ENCODE measurements at places on chromosomes 1 and 21.

- DNase-seq, result no peak
These were observed 2.4 kb upstream of the THEM5 start for GRCh38 chr1:151855933-151856332.

DNA sequence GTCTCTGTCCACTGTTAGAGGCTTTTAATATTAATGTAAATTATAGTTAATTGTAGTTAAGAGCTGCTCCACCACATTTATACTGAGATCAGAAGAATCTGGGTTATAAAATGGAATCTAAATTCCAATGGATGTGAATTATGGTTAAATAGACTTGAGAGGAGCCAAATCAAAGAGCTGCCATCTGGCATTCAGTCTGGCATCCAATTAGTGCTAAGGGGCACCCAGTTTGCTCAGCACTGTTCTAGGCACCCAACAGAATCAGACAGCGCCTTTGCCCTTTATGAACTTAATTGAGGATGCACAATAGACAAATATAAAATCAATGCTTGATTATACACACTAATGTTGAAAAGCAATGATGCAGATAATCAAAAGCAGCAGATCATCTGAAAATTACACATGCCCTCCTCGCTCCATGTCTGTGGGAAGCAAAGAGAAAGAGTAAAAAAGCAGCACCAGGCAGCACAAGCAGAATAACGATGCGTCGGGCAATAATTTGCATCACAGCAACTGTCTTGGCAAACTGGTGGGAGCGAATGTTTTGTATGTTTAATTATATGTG is 310.1 kb downstream of the BRINP2 start:
- no peak for DNase-seq

DNA sequence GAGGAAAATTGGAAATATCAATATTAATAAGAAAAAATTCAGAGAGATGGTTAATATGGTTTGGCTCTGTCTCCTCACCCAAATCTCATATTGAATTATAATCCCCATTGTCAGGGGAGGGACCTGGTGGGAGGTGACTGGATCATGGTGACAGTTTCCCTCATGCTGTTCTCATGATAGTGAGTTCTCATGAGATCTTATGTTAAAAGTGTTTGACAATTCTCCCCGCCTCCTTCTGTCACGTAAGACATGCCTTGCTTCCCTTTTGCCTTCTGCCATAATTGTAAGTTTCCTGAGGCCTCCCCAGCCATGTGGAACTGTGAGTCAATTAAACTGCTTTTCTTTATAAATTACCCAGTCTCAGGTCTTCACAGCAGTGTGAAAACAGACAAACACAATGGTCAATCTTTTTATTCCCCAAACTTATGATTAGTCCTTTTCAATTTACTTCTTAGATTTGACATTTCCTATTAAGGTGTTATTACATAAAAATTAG is 11.0 kb downstream of the EGLN1 start:
- DNase-seq, result no peak

GRCh38 chr1:44294588-44295007 is 60.5 kb downstream of the ERI3 start:
- DNase-seq, result no peak

GRCh38 chr1:119805247-119805646 is 6.0 kb downstream of the REG4 start:
- DNase-seq, result no peak

GRCh38 chr1:178051071-178051470 is 42.8 kb upstream of the RASAL2 start:
- no peak for DNase-seq

GRCh38 chr1:85047472-85048295 is 616 bp downstream of the MCOLN3 start:
- DNase-seq, result peak; percentile 25

DNA sequence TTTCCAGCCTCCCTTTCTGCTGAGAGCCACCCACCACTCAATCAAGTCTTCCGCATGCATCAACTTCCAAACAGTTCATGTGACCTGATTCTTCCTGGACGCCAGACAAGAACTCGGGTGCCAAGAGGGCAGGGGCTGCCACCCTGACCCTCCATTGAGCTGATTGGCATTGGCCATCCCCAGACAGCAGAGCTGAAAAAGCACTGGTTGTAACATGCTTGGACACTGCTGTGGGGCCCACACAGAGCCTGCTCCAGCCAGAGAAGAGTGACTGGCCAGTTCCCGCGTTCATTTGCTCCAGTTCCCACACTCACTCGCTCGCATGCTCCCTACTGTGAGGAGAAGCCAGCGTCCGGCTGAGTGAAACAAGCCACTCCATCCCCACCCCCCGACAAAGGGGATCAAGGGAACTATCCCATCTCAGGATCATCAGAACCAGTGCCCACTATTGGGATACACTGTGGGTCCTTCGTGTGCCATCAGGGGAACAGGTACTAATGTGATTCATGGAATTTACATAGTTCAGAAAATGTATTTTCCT is 420.3 kb downstream of the NPHP4 start:
- no peak for DNase-seq

DNA sequence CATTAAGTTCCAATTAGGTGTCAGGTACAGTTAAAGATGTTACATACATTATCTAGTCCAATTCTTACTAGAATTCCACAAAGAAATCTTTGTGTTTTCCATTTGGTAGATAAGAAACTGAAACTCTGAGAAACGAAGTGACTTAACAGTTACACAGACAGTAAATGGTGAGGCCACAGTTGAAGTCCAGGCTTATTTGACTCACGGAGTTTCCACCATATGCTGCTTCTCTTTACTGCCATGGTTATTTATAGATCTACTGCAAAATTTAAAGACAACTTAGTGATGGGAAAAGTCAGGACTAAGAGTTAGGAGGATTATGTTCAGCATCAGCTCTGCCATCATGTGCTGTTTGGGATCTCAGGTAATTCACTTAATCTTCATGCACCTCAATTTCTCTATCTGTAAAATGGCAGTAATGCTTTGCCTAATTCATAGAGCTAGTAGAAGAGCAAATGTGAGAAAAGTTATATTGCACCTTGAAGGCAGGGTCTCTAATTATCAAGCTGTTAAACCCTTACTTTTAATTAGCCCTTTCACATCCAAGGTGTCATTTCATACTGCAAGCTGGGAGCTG is 26.2 kb upstream of the SAMSN1 start:
- no peak for DNase-seq

GRCh38 chr1:92476071-92476631 is 10.6 kb downstream of the GFI1 start:
- peak; percentile 89 for DNase-seq

DNA sequence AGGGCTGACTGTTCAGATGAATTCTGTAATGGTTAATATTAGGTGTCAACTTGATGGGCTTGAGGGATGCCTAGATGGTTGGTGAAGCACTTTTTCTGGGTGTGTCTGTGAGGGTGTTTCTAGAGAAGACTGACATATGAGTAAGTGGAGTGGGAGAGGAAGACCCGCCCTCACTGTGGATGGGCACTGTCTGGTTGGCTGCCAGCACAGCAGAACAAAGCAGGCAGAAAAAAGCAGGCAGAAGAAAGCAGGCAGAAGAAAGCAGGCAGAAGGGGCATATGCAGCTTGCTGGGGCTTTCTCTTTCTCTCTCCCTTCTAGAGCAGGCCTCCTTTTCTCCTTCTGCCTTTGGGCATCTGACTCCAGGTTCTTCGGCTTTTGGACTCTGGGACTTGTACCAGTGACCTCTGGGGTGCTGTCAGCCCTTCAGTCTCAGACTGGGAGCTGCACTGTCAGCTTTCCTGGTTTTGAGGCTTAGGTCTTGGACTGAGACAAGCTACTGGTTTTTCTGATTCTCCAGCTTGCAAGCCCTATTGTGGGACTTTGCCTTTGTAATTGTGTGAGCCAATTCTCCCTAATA is 42.9 kb upstream of the CD2 start:
- DNase-seq, result no peak

DNA sequence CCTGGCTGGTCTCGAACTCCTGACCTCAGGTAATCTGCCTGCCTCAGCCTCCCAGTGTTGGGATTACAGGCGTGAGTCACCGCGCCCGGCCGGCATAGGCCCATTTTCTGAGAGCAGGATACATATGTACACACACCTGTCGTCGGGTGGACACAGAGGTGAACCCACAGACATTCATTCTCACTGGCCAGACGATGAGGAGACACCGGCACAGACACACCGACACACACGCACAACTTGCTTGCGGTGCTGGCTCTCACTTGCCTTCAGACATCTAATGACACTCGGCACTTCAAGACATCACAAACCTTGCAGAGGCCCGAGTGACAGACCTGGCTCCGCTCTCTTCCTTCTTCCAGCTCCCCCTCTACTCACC is 579 bp downstream of the PTCH2 start:
- no peak for DNase-seq

GRCh38 chr21:16847211-16847610 is 665.6 kb upstream of the CXADR start:
- no peak for DNase-seq

GRCh38 chr21:22880573-22880972 is 1882.4 kb downstream of the NCAM2 start:
- no peak for DNase-seq

- no peak for DNase-seq
These were observed 68.2 kb downstream of the LHX9 start for GRCh38 chr1:197985351-197985750.

- no peak for DNase-seq
These were observed 2.8 kb downstream of the ALDH4A1 start for GRCh38 chr1:18899363-18900049.

- no peak for DNase-seq
These were observed 427.8 kb upstream of the ZP4 start for GRCh38 chr1:238318294-238319110.

GRCh38 chr1:243261390-243261789 is 5.5 kb downstream of the SDCCAG8 start:
- no peak for DNase-seq

GRCh38 chr1:170970256-170970655 is 34.9 kb downstream of the MROH9 start:
- no peak for DNase-seq

DNA sequence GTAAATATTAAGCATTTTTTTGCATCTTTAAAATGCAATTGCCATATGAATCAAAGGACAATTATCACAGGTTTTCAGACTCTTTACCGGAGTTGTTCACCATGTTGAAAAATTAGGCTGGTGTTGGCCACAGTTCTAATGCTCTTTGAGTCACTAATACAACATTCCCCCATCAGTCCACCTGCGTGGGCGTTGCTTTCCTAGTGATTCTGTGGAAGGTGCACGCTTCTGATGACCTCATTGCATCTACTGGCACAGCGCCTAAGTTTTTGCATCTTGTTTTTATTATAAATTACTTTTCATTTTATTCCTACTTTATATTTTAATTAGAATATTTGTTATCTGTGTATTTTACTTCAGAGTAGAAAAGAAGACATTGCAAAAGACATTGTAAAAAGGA is 4.7 kb upstream of the F5 start:
- no peak for DNase-seq

DNA sequence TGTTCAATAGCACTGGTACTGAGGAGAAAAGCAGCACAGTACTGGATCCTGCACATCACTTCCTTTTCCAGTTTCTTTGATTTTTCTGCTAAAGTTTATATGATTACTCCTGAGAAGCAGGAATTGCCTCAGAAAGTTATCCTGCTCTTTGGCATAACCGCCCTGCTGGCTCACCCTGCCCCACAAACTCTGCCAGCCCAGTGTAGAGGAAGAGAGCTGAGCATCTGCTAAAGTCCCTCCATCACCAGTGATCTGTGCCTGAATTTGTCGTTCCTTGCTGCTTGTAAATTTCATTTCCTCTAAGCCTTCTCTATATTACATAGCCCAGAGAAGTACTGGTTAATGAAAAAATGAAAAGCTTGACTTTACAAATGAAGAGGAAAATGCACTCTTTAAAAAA is 87.0 kb upstream of the C1orf21 start:
- DNase-seq, result no peak

GRCh38 chr1:231691618-231692259 is 65.1 kb downstream of the DISC1 start:
- no peak for DNase-seq

DNA sequence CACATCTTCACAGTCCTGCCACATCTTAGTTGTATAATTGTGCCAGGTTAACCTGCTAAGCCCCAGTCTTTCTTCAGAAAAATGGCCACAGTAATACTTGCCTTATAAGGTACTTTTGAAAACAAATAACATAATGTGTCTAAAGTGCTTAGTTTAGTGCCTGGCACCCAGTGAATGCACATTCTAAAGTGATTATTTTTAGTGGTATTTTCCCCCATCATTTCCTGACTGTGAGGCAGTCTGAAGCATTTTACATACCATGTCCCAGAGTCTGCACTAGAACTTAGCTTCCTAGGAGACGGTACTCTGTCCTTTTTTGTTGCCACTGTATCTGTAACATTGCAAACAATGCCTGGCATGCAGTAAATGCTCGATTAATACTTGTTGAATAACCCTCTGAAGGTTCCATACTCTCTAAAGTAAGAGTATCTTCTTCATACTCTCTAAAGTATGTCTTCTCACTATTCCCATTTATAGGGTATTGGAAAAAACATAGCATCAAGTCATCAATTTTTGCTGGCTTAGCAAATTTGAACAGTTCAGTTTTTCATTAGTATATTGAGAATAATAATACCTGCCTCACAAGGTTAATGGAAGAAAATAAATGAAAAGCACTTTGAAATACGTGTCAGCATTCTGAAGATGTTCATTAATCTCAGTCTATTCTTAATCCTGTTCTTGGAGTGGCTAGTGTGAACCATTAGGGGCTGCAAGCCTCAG is 43.7 kb downstream of the FMO3 start:
- no peak for DNase-seq

- no peak for DNase-seq
These were observed 13.8 kb downstream of the RGS5 start for GRCh38 chr1:163188947-163189346.

GRCh38 chr1:192766876-192767275 is 42.0 kb upstream of the RGS2 start:
- DNase-seq, result no peak

GRCh38 chr1:2787163-2787911 is 14.2 kb downstream of the TTC34 start:
- DNase-seq, result peak; percentile 15

DNA sequence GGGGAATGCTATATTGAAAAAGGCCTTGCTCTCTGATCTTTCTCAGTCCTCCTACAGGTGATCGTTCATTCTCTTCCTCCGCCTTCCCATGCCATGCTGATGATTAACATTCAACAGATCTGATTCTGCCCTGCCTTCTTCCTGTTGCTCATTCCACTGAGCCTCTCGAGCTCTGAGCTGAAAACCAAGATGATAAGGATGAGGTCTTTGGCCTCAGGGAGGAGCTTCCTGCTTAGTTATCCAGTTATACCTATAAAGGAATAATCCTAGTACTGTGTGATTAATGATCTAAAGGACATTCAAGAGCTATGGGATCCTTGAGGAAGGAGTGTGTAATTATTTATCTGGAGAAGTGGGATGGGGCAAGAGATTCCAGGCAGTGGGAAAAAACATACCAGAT is 25.2 kb upstream of the MAP3K7CL start:
- DNase-seq, result no peak
